Ammon's horn (tissue), 1 donor: ENCODE measurements at places on chromosomes 12 and 14.

- no peak for DNase-seq
Measured at GRCh38 chr14:95261616-95262510, 57.8 kb downstream of the CLMN start.

DNA sequence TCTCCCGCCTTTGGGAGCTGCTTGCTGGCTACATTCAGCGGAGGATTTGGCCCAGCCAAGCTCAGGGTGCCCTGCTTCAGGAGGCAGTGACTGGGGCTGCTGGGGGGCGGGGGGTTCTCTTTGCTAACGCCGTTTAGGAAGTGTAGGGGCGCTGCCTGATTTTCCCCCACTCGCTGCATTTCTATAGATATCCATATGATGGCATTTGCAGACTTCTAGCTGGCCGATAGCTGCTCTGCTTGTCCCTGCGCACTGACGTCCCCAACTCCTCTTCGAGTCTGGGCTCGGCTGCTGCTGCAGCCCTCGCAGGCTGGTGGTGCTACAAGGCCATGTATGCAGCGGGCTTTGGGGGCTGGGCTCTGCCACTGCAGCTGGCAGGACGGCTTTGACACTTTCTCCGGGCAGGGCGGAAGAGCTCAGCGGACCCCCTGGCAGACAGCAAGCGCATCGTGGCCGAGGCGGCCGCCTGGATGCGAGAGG lies 3.1 kb downstream of the LRFN5 start:
- peak; percentile 85 for DNase-seq

GRCh38 chr14:51167587-51168214 lies 72.3 kb upstream of the TMX1 start:
- DNase-seq, result no peak

GRCh38 chr14:88931321-88932110 lies 107.1 kb downstream of the TTC8 start:
- DNase-seq, result no peak

GRCh38 chr12:112153893-112154219 lies 28.5 kb downstream of the TRAFD1 start:
- no peak for DNase-seq

DNA sequence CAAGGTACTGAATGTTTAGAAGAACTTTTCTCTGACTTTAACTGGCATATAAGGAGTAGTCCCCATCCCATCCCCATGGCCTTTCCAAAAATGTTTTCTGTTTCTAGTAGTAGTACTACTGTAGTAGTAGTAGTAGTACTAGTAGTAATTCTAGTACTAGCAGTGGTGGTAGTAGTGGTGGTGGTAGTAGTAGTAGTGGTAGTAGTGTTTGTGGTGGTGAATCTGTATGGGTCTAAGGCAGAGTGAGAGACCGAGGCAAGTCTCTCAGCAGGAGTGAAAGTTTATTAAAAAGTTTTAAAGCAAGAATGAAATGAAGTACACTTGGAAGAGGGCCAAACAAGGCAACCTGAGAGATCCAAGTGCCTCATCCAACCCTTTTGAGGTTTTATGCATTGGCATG lies 58.6 kb downstream of the FOXN4 start:
- DNase-seq, result no peak

DNA sequence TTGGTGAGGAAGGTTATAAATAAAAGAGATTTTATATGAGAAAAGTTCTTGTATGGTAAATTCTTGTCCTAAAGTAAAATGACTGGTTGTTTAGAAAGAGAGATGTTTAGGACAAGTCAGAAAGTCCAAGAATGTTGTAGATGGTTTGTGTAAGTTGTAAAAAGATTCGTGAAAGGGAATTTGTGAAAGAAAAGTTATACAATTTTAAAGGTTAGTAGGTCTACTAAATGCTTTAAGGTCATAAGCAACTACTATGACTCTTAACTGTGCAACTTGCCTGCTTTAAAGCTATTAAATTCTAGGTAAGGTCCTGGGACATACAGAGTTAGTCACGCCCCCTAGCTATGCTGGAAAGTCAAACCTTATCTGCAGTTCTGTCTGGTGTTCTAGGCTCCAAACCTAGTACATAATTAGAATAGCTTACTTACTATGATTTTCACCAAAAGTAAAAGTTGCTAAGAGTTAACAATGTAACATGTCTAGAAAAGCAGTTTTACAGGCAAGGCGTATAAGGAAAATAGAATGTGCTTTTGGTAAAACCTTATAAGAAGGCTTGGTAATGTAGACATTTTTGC lies 11.2 kb upstream of the DHRS2 start:
- DNase-seq, result no peak

DNA sequence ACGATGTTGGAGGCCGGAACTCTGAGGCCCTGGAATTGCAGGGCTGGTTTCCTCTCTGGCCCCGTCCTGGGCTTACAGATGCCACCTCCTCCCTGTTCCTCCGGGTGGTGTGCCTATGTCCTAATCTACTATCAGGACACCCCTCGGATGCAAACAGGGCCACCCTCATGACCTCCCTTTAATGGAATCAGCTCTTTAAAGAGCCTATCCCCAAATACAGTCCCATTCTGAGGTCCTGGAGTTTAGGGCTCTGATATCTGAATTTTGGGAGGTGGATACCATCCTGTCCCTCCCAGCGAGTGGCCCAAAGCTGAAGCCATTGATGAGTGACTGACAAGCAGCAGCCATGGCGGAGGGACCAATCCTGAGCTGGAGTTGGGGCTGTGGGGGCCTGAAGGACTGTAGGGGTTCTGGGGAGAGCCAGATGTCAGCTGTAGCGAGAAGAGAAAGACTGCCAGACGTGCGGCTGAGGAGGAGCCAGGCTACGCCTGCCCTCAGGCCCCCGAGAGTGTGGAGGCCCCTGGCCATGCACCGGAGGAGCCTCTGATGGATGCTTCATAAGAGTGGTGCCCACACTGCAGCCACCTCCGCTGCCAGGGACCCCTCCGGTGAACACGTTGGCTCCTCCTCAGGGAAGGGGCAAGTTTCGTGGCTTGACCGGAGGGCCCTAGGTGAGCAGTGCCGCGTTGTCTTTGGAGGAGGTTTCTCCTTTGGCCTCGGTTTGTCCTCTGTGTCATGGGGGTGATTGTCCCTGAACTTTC lies 100.2 kb downstream of the KIF26A start:
- no peak for DNase-seq
